ENCODE measurements at places on chromosomes 1 and 21. TPM values are rescaled to one million over a fixed set of nuclear protein-coding genes. Genes with fewer than 3 reads are reported as not detected.

DNA sequence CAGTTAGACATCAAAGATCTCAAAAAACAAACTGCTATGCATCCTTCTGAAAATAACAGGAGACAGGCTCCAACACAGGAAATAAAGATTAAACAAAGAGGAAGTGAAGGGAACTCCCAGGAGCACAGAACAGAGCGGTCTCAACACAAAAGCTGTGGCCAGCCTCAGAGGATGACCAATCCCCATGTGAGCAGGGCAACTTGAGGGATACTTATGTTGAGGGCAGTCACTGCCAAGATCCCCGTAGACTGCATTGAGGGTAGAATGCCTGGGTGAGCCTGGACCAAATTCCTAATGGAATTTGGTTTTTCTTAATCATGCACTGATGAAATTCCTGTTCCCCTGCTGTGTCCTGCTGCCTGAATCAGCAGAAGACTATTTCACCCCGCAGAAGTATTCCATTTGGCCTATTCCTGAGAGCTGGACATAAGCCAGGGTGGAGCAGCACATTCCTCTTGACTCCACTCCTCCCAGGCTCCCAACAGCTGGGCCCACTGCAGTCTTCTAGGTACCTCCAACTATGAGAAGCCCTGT is 49.0 kb downstream of the JAK1 start:
- peaks cover 5% of the 10 kb centered on the region for H3K4me1 ChIP-seq
- DNase-seq, result peak; percentile 79
- no peaks in the 10 kb centered on the region for H3K36me3 ChIP-seq
- no peak overlapping the region for H3K4me3 ChIP-seq
- no peak overlapping the region for H3K27ac ChIP-seq

Gene ASTN1
- polyA plus RNA-seq, result not detected

DNA sequence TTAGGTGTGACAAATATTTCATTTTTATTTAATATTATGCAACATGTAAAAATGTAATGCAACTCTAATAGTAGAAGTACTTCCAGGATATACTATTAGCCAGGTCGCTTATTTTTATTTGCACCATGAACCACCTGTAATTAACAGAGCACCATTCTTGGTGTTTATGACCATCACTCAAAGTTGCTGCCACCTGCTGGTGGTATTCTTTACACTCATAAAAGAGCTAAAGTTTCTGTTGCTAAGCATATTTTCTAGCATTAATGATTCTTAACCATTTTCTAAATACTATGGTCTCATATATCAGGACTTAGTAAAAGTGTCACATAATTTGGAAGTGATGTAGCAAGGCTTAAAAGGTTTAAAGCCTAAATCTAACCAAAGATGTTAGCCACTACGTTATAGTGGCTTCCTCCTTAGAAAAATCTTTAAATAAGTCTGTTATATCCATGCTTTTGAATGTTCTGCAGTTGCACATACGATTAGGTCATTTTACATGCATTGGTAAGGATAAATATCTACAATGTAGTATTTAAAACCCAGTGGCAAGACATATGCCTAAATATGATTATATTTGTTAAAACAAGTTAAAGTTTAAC is 244.5 kb downstream of the NEGR1 start:
- H3K4me1 ChIP-seq, result no peaks in the 10 kb centered on the region
- H3K27ac ChIP-seq, result no peak overlapping the region
- H3K4me3 ChIP-seq, result no peak overlapping the region
- no peaks in the 10 kb centered on the region for H3K36me3 ChIP-seq
- H3K27me3 ChIP-seq, result no peaks in the 10 kb centered on the region
- DNase-seq, result no peak

DNA sequence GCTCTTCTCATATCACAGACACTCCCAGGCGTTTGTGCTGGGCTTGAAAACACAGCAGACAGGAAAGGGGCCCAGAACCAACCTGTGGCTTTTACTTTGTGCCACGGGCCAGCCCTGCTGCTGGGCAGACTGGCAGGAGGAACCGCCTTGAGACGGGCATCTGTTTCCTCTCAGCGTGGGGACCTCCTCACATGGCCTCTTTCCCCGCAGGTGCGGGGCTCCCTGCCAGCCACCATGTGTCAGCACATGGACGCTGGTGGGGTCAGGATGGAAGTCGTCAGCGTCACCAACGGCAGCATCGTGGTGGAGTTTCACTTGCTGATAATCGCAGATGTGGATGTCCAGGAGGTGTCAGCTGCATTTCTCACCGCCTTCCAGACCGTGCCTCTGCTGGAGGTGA is 47.8 kb downstream of the UMODL1 start:
- peak; percentile 66 for DNase-seq
- H3K27me3 ChIP-seq, result no peaks in the 10 kb centered on the region
- H3K36me3 ChIP-seq, result no peaks in the 10 kb centered on the region
- H3K4me3 ChIP-seq, result no peak overlapping the region

GRCh38 chr1:186930238-186930637 is 101.5 kb downstream of the PLA2G4A start:
- H3K4me3 ChIP-seq, result no peak overlapping the region
- H3K27me3 ChIP-seq, result no peaks in the 10 kb centered on the region
- H3K27ac ChIP-seq, result no peak overlapping the region
- DNase-seq, result no peak

Gene VHLL
- not detected for polyA plus RNA-seq

Gene CFHR1
- 1.8 TPM for polyA plus RNA-seq

- no peak for DNase-seq
- H3K36me3 ChIP-seq, result peaks cover 2% of the 10 kb centered on the region
- H3K27me3 ChIP-seq, result no peaks in the 10 kb centered on the region
- H3K27ac ChIP-seq, result peak overlapping the region; percentile 68
- peak overlapping the region; percentile 67 for H3K4me3 ChIP-seq
Measured at GRCh38 chr1:32071758-32072621, 749 bp upstream of the TMEM39B start.

Gene AMY1C
- polyA plus RNA-seq, result not detected

GRCh38 chr1:154958036-154958435 is 2.1 kb upstream of the PBXIP1 start:
- H3K36me3 ChIP-seq, result no peaks in the 10 kb centered on the region
- no peak for DNase-seq
- no peak overlapping the region for H3K27ac ChIP-seq

- no peak for DNase-seq
- no peaks in the 10 kb centered on the region for H3K27me3 ChIP-seq
- H3K27ac ChIP-seq, result no peak overlapping the region
- no peaks in the 10 kb centered on the region for H3K4me1 ChIP-seq
- H3K36me3 ChIP-seq, result no peaks in the 10 kb centered on the region
Measured at GRCh38 chr1:214029796-214030195, 42.0 kb downstream of the PROX1 start.

DNA sequence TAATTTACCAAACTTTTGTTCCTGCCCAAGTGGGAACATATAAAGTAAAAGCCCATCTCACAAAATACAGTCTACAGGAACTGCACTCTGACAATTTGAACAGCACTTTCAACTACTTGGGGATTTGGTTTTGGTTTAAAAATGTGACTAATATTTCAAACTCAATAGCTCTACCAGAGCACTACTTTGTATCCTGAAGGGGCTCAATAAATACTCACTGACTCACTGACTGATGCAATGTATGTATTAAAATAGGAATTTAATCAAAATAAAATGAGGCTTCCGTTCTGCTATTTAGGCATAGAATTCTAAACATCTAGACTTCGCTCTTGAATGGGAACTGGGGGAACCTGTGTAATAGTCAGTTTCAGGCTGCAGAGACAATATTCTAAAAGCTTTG is 21.9 kb downstream of the EFCAB14 start:
- H3K36me3 ChIP-seq, result peaks cover 5% of the 10 kb centered on the region
- H3K27me3 ChIP-seq, result no peaks in the 10 kb centered on the region
- no peaks in the 10 kb centered on the region for H3K4me1 ChIP-seq
- H3K27ac ChIP-seq, result no peak overlapping the region
- no peak overlapping the region for H3K4me3 ChIP-seq
- no peak for DNase-seq

GRCh38 chr1:7198664-7199063 is 413.4 kb downstream of the CAMTA1 start:
- no peaks in the 10 kb centered on the region for H3K36me3 ChIP-seq
- H3K27ac ChIP-seq, result no peak overlapping the region
- DNase-seq, result no peak
- H3K4me3 ChIP-seq, result no peak overlapping the region

GRCh38 chr1:200967693-200968468 is 55.6 kb downstream of the KIF21B start:
- H3K27me3 ChIP-seq, result no peaks in the 10 kb centered on the region
- no peak overlapping the region for H3K4me3 ChIP-seq
- H3K27ac ChIP-seq, result no peak overlapping the region
- no peaks in the 10 kb centered on the region for H3K4me1 ChIP-seq
- H3K36me3 ChIP-seq, result no peaks in the 10 kb centered on the region
- no peak for DNase-seq

DNA sequence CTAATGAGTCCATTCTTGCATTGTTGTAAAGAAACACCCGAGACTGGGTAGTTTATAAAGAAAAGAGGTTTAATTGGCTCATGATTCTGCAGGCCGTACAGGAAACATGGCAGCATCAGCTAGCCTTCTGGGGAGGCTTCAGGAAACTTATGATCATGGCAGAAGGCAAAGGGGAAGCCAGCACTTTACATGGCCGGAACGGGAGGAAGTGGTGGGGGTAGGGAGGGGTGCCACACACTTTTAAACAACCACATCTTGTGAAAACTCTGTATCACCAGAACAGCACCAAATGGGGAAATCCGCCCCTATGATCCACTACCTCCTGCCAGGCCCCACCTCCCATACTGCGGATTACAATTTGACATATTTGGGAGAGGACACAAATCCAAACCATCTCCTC is 43.9 kb downstream of the NOS1AP start:
- H3K36me3 ChIP-seq, result no peaks in the 10 kb centered on the region
- no peak overlapping the region for H3K27ac ChIP-seq
- no peaks in the 10 kb centered on the region for H3K27me3 ChIP-seq
- H3K4me3 ChIP-seq, result no peak overlapping the region
- no peaks in the 10 kb centered on the region for H3K4me1 ChIP-seq

DNA sequence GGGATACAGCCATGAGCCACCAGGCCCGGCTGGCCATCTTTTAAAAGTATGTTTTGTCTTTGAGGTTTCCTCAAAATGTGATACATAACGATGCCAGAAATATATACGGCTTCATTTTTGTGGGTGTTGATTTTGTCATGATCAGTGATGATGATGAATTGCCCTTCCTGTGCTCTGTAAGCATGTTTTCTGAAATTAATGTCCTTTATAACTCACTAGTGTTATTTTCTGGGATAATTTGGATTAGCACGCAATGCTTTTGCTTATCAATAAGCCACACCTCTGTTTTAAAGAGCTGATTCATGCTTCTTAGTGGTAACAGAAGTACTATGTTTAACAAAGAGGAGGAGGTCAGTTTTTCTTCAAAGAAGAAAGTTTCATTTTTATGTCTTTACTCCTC is 25.6 kb downstream of the PHACTR4 start:
- no peaks in the 10 kb centered on the region for H3K36me3 ChIP-seq
- no peaks in the 10 kb centered on the region for H3K27me3 ChIP-seq
- H3K4me3 ChIP-seq, result no peak overlapping the region
- no peaks in the 10 kb centered on the region for H3K4me1 ChIP-seq
- no peak overlapping the region for H3K27ac ChIP-seq

GRCh38 chr1:158037008-158037865 is 43.8 kb downstream of the KIRREL1 start:
- no peaks in the 10 kb centered on the region for H3K27me3 ChIP-seq
- DNase-seq, result no peak
- no peaks in the 10 kb centered on the region for H3K36me3 ChIP-seq
- no peak overlapping the region for H3K27ac ChIP-seq

Gene CCDC190
- 4.1 TPM for polyA plus RNA-seq

DNA sequence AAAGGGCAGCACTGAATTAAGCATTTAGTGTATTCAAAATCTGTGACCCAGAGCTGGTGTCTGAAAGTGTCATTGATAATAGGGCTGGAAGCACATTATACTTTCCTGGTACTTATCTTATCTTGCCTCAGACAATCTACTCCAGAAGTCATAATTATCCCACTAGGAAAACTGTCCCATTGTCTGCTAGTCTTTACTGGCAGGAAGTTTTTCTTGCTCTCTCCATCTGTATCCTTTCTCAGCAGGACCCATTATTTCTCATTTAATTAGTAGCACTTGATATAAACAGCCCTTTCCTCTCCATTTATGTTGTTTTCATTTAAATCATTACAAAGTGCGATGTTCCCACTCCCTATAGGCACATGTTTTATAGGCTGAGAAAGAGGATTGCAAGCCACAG is 36.5 kb upstream of the BARHL2 start:
- H3K4me1 ChIP-seq, result no peaks in the 10 kb centered on the region
- H3K27ac ChIP-seq, result no peak overlapping the region
- H3K36me3 ChIP-seq, result no peaks in the 10 kb centered on the region
- peaks cover 4% of the 10 kb centered on the region for H3K27me3 ChIP-seq
- no peak overlapping the region for H3K4me3 ChIP-seq
- no peak for DNase-seq

- H3K4me1 ChIP-seq, result no peaks in the 10 kb centered on the region
- no peaks in the 10 kb centered on the region for H3K27me3 ChIP-seq
- no peak for DNase-seq
- H3K27ac ChIP-seq, result no peak overlapping the region
- H3K36me3 ChIP-seq, result no peaks in the 10 kb centered on the region
- H3K4me3 ChIP-seq, result no peak overlapping the region
Measured at GRCh38 chr1:214463596-214463995, 87.8 kb downstream of the PTPN14 start.

DNA sequence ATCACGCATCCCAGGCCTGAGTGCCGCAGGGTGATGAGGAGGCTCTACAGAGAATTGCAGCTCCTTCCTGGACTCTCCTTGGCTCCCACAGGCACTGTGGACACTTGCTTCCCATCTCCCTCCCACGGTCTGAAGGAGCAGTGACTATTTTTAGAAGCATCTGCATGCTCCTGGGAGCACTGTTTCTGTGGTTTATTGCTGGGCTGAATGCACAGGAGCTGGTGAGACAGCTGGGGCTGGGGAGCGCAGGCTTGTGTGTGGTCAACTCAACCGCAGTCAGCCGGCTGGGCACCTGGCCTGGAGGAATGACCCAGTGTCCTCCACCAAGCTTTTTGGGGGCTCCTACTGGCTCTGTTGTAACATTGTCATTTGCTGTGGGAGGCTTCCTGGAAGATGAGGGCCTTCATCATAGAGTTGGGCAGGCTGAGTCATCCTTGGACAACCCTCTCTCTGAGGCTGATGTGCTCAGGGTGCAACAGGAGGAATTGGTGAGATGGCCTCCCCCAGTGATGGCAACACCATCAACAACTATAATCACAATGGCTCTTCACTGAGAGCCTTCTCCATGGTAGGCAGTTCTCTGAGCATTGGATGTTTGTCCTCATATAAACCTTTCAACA is 1.7 kb downstream of the NFASC start:
- H3K27ac ChIP-seq, result no peak overlapping the region
- no peaks in the 10 kb centered on the region for H3K27me3 ChIP-seq
- no peak for DNase-seq
- no peaks in the 10 kb centered on the region for H3K4me1 ChIP-seq
- no peaks in the 10 kb centered on the region for H3K36me3 ChIP-seq
- no peak overlapping the region for H3K4me3 ChIP-seq

Gene DNAJC28
- polyA plus RNA-seq, result 3.0 TPM
